Stimulated activated CD8-positive, alpha-beta memory T cell treated with anti-CD3 and anti-CD28 coated beads, Interleukin-7, amount 100 ng/mL, for 4 hours (primary cell): ENCODE measurements at places on chromosomes 5 and 9.

GRCh38 chr5:176647843-176648473, 674 bp downstream of the TSPAN17 start:
- DNase-seq = no peak

- no peak for DNase-seq
Observed at GRCh38 chr5:77744116-77744515, 32.0 kb downstream of the TBCA start.

- no peak for DNase-seq
Observed at GRCh38 chr9:37061768-37062167, 27.7 kb upstream of the PAX5 start.

DNA sequence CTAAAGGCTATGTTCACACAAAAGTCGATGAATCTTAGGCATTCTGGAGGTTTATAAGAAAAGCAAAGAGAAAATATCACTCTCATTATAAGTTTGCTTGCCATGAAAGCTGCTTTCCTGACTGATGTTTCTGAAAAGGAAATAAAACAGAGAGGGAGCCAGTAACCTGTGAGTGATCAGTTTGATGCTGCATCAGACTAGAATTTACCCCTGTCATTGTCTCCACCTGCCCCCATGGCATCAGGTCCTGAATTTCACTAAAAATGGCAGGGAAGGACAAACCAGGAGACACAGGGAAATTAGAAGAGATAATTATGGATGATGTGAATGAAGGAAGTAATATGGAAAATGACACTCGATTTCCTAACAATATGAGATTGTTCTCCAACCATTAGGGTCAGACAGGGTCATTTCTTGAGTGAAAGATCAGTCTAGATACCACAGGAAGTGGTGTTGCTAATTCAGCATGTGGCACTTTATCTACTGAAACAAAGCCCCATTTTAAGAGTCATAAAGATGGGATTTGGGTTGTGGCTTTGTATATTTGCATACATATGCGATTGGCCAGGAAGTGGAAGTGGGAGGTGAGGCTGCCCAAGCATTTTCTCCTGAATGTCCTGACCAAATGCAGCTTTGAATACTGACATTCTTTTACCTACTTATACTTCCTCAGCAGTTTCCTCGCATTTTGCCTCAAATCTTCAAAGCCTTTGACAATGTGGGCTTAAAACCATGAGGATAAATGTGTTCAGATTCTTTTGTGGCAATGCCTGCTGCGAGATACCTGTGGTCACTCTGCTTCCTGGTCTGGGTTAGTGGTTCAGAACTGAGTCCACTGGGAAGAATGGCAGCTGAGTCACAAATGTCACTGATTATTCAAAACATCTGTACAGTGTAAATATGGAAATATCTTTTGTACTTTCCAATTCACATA, 29.7 kb downstream of the MEGF10 start:
- no peak for DNase-seq

GRCh38 chr5:154714266-154714986, 40.8 kb upstream of the LARP1 start:
- DNase-seq = no peak

GRCh38 chr9:2839040-2839439, 4.9 kb downstream of the PUM3 start:
- DNase-seq = no peak

DNA sequence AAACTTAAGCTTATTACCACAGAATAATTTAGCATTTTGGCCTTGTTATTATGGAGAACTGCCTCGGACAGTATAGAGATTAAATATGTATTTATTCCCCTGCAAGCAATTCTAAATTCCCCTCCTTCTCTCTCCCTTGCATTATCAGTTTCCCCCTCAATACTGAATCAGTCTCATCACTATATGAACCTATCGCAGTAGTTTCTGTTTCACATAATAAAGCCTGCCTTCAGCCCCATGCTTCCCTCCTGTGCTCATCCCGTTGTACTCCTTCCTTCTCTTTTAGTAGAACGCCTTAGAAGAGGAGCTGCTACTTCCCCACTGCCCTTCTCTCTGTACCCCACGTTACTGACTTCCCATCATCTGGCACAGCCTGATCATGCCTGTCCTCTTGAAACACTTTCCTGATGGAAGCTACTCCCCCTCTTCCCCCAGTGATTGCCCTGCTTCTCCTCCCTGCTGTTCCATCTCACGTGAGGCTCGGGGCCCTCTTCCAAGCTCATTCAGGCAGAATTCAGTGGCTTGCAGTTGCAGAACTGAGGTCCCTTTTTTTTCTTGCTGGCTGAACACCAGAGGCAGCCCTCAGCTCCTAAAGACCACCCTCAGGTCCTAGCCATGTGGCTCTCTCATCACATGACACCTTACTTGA, 93.4 kb downstream of the PPIC start:
- no peak for DNase-seq

DNA sequence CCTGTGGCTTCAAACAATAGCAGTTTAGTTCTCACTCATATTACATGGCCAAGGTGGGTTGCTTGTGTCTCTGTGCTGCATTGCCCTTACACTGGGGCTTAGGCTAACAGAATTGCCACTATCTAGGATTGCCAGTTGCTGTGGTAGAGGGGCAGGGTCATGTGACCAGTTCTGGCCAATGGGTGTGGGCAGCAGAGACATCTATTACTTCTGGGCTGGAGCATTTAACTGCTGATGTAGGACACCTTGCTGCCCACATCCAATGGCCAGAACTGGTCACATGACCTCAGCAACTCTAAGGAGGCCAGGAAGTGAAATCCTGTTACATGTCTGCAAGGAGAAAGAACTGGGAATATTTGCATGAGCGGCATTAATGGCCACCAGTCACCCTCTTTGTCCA, 199.3 kb downstream of the C9orf152 start:
- no peak for DNase-seq

DNA sequence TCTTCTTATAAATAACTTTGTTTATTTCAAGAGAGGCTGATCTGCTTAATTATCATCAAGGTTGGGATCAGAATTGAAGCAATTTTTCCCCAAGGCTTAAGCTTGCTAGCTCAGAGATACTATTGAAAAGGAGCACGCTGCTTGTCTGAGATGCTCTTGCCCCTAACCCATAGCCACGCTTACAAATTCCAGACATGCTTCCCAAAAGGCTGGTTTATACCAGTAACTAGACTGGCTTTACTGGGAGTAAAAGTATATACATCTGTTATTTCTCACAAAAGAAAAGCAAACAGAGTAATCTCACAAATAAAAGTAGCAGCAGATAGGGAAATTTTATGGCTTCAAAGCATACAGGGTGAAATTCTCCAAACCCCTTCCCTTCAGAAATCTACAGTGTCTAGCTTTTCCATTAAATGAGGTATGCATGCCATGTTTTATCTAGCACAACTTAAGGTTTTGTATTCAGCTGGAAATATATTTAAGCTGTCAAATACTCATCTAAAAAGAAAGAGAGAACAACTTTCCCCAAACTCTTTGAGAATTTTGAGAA, 163.2 kb upstream of the TRPC7 start:
- DNase-seq = no peak

DNA sequence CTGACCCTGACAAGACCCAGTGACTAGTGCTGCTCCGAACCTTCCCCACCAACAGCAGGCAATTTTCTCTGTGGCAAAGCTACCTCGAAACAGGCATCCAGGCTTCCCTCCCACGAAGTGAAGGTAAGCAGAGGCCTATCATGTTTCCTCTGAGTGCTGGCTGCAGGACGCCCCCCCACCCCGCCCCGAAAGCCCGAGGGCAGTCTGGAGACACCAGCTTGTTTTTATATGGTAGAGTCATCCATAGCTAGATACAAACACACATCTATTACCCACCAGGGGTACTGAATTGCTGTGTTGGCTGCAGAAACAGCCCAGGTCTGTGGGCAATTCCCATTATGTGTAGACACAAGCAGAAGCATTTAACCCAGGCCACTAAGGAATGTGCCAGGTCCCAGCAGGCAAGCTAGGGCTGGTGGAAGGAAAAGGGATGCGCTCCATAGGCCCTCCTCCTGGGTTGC, 40.4 kb downstream of the LIX1 start:
- no peak for DNase-seq

DNA sequence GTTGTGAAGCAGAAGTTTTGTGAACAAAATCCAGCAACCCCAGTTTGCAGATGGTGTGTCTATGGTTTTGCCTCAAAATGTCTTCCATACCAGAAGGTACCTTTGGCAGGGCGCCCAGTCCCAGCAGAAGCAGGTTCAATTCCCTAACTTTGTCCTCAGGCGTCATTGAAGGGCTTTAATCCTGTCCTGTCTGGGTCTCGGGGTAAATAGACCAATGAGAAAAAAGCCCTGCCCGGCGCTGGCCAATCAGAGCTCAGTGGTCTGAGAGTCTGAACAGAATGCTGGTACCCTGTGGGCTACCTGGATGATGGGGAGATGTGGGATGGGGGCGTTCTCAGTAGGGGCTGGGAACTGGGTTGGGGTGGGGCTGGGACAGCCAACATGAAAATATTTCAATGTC, 6.2 kb upstream of the ST6GALNAC4 start:
- DNase-seq = no peak

DNA sequence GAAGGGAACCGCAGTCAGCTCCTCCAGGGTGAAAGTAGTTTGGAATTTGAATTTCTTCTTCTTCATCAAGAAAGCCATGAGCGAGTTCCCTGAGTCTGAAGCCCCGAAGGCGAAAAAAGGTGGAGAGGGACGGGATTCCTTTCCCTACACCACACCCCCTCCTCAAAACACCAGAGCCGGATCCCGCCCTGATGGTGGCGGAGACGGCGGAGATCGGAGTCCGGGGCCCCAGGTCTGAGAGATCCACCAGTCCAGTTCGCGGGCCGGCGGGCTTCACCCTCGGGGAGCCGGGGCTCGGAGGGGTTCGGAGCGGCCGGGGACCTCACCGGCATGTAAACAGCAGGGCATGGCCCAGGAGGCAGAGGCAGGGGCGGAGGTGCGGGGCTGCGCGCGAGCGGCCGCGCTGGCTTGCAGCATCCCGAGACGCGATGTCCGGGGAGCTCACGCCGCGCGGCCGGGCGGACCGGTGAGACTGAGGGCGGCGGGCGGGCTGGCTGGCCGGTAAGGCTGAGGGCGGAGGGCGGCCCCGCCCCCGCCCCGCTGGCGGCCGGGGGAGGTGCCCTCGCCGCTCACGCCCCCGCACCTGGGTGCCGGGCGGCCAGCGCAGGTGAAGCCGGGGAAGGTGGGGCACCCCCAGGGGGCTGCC, 606 bp downstream of the EEIG1 start:
- no peak for DNase-seq

DNA sequence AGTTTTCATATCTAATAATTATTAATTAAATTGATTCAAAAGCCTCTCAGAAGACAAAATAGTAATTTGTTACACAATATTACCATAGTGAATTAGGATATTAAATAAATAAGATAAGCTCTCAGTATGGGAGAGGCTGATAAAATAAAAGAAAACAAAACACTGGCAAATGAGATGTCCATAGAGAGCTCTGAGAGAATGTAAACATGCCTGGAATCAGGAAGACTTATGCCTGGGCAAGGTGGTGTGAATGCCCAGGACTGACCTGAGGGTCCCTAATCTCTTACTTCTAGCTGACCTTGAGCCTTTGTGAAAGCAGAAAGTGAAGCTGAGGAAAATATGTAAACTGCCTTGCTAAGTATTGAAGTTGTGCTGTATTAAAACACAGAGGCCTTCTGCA, 616.5 kb downstream of the PTPRD start:
- no peak for DNase-seq

- DNase-seq = no peak
Observed at GRCh38 chr9:113817171-113817570, 58.9 kb upstream of the ZNF618 start.

GRCh38 chr5:170302653-170303501, 5.3 kb upstream of the LCP2 start:
- peak; percentile 54 for DNase-seq

GRCh38 chr9:111381006-111381405, 51.0 kb upstream of the OR2K2 start:
- no peak for DNase-seq

- no peak for DNase-seq
Observed at GRCh38 chr5:151002250-151002649, 18.1 kb upstream of the GPX3 start.

DNA sequence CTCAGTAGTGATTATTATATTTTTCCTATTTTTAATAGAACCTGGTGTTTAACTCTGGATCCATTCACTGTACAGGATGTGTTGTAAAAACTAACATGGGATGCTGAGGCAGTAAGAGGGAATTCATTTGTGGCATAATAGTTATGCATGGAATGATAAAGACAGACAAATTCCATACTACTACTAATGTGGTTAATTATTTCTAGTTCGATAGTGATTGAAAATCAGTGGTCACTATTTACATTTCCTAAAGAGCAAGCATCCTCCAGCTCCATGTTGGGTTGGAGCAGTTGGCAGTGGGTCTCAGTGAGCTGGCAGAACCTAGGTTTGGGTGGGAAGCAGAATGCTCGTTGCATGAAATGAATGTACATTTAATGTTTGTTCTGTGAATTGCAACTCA, 122.6 kb downstream of the SAXO1 start:
- DNase-seq = no peak

- no peak for DNase-seq
Observed at GRCh38 chr5:38634568-38635369, 78.3 kb upstream of the LIFR start.
